ENCODE measurements at places on chromosomes 1 and 21.

- no peak for DNase-seq
Measured at GRCh38 chr1:32273391-32274208, 18.3 kb upstream of the HDAC1 start.

GRCh38 chr1:62436039-62436465 is 797 bp upstream of the USP1 start:
- DNase-seq, result no peak

DNA sequence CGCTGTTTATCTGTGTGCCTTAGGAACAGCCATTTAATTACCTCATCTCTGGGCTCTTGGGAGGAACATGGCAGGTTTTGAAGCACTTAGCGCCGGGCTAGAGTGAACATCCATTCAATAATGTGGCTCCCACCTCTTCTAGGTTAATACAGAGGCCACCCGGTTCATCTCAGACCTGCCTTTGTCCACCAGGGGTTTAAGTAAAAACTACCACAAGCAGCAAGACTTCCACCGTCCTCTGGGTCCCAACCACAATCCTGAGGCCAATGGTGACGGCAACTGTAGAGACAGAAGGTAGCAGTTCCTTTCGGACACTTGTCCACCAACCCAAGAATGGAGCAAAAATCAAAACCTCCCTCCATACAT is 924 bp upstream of the DDOST start:
- DNase-seq, result no peak

DNA sequence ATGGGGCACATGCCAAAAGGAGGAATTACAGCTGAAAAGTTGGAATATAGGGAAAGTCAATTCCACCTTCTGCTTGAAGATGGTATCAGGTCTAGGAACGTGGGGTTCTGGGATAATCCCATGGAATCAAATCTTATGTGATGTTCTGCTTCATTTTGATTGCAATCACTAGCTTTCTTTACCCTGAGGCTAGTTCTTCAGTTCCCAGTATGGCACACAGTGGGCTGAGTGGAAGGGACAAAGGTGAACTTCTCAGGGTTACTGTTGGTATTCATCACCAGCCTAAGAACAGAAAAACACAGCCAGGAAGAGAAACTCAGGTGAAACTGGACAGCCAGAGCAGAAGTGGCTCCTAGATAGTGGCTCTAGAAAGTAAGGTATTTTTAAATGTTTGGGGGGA is 117.8 kb downstream of the TNFSF18 start:
- DNase-seq, result no peak

DNA sequence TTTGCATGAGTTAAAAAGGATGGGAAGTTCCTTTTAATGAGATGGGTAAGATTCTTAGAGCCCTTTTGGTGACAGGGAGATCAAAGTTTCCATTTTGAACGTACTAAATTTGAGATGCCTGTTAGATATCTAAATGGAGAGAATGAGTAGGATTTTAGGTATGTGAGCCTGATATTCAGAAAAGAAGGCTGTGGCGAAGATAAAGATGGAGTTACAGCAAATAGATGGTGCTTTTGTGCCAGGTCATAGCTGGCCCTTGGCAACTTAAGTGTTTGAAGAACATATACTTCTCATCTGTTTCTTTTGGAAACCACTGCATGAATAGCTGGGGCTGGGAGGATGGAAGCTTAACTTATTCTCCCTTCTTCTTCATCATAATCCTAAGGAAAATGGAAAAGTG is 282.5 kb downstream of the PTBP2 start:
- no peak for DNase-seq
